ENCODE measurements at places on chromosomes 7 and 10.

DNA sequence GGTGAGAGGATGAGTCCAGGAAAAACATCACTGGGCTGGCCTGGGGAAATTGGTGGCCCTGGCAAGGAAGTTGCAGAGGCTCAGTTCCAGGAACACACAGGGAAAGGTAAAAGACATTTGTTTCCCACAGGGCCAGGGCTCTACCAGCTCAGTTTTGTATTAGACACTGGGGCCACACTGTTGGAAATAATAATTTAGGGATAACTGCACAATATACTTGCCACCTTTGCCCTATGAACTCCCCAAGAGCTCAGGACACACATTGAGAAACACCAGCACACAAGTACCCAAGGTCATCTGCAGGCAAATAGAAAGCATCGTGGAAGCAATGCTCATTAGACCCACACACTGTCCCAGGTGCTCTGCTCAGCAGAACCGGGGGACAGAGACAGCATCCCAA is 617.6 kb downstream of the PTPRN2 start:
- no peak for DNase-seq

DNA sequence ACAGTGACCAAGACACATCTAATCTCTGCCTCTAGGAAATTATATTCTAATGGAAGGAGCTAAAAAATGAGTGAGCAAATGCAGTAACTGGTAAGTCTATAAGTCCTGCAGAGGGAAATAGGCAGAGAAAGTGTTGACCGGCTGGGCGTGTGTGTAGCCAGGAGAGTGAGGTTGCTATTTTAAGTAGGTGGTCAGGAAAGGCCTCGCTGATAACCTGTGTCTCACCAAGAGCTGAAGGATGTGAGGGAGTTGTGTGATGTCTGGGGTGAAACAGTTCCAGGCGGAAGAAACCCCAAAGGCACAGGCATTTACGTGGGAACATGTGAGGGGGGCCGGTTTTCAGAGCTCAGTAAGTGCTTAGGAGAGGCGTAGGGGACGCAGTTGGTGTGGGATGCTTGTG is 54.8 kb downstream of the BAMBI start:
- no peak for DNase-seq

GRCh38 chr7:115984105-115984504 is 46.5 kb downstream of the TFEC start:
- DNase-seq, result no peak

DNA sequence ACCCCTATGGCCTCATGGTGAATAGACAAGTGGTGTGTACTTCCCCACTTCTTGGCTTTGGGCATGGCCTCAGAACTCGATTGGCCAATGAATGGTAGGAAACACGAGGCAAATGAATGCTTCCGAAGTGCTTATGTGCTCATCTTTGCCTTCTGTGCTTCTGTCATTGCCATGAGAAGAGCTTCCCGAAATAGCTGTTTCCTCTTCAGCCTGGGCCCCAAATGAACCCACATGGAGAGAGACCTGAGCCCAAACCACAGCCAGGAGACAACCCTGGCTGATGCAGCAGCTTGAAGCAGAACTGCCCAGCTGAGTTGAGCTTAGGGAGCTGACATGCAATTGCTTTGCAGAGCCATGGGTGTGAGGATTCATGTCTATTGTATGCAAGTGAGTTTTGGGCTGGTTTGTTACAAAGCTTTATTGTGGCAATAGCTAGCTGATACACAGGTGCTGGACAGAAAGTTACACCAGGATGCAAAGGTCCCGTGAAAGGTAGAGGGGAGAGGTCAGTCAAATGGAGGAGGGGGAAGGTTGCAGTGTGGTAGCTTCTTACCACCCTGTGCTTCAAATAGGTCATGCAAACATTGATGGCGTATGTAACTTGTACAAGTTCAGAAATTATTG is 328.2 kb downstream of the PLXNA4 start:
- DNase-seq, result no peak

GRCh38 chr7:963236-964078 is 9.0 kb upstream of the ADAP1 start:
- no peak for DNase-seq

- DNase-seq, result no peak
Measured at GRCh38 chr7:117809958-117810357, 63.3 kb downstream of the CTTNBP2 start.

GRCh38 chr10:27547047-27547446 is 42.9 kb downstream of the RAB18 start:
- no peak for DNase-seq

DNA sequence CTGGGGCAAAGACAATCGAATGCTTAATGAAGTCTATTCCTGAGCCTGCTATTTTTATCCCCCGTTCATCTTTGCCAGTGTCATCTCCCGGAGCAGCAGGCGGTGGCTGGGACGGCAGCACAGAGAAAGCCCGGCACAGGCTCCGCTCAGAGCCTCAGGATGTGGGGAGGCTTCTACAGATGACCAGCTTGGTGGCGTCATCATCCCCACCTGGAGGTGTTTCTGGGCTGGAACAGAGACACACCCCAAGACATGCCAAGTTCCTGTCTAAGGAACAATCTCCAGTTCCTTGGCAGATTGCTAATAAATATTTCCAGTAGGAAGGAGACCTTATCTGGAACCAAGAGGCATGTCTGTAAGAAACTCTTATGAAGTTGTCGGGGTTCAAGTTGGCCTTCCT is 552.4 kb upstream of the MGMT start:
- no peak for DNase-seq

GRCh38 chr10:17387861-17388503 is 66.4 kb downstream of the ST8SIA6 start:
- DNase-seq, result no peak

DNA sequence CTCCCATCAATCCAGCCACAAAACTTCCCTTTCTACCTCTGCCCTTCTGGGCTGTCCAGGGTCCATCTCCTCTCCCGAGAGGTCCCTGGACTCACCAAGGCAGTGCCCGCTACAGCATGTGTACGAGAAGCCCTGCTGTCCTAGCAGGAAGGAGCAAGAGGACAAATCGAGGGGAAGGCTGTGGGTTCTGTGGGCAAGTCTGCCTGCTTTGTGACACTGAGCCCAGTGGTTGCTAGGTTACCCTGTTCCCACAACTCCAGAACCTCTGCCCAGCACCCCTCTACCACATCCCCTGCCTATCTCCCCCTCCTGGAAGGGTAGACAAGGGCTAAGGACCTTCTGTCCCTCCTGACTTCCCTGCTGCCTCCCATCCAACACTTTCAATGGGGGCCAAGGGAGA is at the start of gene TBATA:
Gene TBATA (minus strand): TSS at position 188 of the 400 bp plus-strand sequence. CDS start 1,998 bp downstream, outside the sequence.
- DNase-seq, result no peak

GRCh38 chr10:77410523-77410922 is 227.1 kb downstream of the KCNMA1 start:
- no peak for DNase-seq

DNA sequence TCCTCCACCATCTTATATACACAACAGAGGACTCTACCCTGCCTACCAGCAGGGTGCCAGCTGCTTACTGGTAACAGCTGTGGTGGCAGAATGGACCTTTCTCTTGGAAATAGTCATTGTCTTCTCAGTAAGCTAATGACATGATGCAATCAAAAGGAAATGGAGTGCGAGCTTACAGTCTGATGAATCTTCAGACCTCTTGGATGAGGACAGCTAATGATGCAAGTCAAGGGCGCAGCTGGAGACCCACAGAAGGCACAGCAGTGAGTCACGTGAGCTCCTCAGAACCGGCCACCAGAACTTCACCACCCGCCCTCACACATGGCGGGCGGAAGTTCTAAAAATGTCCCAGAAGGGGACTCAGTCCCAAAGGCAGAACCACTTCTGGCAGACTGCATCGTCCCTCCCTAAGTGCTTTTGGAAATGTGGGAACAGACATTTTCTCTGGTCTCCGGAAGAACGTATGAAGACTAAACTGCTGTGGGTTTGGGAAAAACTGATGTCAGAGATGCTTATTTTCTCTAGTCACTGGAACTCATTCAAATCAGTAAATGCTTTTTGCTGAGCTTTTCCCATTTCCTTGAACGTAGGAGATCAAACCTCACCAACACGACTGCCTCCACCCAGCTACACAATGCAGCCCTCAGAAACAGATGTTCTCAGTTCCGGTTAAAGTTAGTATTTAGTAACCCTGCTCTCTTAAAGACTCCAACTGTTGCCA is 96.4 kb downstream of the FAS start:
- DNase-seq, result no peak

DNA sequence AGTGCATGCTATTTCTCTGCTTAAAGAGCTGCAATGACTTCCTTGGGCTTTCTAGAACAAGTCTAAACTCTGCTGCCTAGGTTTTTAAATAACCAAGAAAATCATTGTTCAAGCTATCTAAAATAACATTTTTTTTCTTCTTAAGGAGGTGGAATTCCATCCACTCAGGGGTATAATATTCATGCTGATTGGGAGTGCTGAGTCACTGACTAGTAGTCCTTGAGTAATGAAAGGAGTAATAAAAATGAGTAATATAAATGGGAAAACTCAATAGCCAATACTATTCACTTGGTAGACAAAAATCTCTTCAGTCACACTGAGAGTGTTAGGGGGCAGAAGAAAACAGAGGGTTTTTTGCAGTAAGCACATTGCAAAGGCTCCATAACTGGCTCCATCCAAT is 72.0 kb downstream of the GFRA1 start:
- no peak for DNase-seq

DNA sequence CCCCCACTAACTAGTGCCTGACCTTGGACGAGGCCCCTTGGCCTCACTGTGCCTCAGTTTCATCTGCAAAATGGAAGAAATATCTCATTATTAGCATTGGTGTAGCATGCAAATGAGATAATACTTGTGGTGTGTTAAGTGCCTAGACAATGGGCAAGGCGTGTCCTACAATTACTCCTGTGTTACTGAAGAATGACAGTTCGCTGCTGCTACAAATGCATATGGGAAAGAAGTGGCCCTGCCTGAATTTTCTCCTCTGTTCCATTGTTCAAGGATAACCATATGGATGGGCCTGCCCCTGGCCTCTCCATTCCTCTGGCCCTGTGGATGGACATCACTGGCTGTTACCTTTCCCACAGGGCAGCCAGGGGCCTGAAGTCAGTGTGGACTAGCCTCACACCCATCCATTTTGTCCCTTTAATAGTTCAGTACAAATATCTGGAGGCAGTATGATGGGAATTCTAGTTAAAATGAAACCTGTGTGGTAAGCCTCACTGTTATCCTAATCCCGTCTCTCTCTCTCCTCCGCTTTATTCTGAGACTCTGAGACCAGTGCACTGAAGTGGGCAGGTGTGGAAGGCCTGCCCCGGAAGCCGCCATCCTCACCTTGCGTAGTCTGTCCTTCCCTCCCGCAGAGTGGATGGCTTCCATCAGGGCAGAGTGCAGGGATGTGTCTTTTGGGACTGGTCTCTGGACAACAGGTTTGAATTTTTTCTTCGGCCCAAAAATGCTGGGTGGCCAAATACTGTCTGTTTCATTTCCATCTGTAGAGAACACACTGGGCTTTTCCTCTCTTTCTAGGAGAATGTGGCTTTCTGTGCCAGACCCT is 244.6 kb upstream of the GRB10 start:
- DNase-seq, result no peak

GRCh38 chr10:80447436-80448190 is 6.5 kb upstream of the TSPAN14 start:
- no peak for DNase-seq

DNA sequence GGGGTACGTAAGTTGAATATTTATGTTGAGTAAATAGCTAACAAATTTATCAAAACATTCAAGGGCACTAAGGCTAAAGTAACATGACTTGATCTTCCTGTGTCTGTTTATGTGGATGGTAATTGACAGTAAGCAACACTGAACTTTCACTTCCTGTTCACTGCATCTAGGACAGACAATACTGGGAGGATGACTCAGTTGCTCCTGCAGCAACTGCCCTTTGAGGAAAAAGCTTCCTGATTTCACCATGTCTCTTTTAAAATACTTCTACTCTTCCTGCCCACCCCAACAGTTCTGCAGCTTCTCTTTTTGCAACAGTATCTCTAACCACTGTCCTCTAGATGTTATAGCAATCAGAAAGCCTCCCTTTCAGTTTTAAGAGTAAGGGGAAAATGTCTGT is 76.6 kb upstream of the HGF start:
- no peak for DNase-seq

DNA sequence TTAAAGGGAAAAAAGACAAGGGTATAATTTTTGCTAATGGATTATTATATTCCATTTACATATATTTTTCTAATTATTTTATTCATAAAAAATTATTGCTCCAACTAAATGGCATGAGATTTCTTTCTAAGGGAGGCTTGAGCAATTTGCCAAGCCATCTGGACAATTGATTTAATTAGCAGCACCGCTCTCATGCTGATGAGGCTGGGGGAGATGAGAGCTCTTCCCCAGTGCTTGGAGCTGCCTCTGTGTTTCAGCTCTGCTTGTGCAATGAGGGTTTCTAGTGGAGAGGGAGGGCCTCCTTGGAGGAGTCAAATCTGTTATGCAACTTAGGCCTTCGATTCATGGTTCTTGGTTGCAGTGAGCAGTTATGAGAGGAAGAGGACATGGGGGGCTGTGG is 574.3 kb downstream of the TCERG1L start:
- DNase-seq, result no peak

- DNase-seq, result no peak
Measured at GRCh38 chr7:105402221-105403095, 13.7 kb upstream of the SRPK2 start.

DNA sequence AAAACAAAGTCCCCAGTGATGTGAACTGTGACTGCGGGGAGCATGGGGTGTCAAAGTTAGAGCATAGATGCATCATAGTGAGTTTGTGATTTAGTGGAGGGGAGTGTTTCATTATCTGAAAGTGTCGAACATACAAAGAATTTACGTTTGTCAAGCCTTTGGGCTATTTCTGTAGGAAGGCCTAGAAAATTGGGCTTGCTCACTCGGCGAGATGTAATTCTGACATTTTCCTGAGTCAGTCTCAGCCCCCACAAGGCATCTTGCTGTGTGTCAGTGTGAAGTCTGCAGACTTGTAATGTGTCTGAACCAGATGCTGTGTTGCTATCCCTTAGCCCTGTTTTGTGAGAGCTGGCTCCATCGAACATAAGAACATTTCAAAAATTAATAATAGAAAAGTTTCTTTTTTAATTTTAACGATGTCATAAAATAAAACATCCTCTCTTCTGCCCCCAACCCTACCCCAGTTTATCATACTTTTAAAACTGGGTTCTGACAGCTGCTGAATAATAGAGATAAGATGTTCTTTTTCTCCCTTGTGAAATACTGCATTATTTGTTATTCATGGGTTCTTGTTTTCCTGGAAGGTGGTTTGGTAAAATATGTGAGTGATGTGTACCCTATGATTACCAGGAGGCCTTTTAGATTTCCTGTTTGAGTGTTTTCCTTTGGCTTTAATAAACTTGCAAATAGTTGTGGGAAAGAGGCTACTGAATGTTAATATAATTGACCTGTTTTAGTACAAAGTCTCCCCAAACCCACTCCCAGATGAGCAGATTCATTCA is 207.4 kb downstream of the GPR158 start:
- no peak for DNase-seq

GRCh38 chr7:139118805-139119485 is 9.4 kb upstream of the ZC3HAV1 start:
- no peak for DNase-seq

DNA sequence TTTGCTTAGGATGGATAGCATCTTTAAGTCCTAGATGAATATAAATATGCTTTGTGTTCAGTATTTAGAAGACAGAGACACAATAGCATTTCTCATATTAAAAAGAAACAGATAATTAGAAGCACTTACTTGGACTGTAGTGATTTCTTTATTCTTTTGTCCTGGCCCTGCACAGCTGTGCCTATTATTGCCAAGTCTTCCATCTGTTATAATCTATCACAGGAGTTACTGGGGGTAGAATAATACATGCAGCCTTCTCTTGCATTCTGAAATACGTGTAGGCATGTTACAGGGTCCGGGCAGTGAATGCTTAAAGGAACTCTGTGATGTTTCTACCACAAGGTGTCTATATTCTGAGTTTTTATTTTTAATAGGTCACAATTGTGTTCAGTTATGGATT is 461.5 kb upstream of the COBL start:
- DNase-seq, result no peak
